Stimulated activated CD4-positive, alpha-beta T cell treated with anti-CD3 and anti-CD28 coated beads, TNF-alpha, amount 100 ng/mL, for 24 hours (primary cell): ENCODE measurements at places on chromosomes 12 and 14.

DNA sequence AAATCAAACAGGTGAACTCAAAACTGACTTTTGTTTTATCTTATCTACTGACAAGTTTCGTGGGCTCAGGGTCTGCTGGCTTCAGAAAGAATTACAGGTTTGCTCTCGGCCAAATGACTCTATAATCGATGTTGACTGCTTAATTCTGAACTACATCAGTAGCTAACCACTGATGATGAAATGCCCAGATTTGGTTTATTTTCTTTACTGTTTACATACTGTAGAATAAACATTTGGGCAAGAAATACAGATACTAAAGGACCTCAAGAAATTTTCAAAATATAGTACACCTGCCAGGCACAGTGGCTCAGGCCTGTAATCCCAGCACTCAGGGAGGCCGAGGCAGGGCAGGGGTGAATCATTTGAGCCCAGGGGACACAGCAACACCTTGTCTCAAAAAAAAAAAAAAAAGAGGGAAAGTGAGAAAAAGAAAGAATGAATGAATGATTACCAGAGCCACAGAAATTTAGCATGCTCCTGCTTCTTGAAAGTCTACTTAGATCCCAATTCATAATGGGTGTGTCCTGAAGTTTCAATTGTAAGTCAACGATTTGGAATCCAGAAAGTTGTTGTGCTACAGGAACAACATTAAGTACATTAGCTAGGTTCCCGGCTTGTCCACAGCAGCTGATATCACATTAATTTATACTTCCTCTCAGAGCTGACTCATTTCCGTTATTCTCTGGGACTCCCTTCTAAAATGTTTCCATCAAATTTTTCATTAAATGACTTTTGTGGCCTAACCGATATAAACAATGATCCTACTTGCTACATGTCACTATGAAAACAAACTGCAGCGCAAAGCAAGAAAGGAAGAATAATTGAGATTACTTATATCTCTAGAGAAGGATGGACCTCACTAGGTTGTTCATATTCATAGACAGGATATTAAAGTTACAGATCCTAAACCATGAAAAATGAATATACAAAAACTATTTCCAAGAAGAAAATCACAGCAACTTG lies 134.3 kb downstream of the MED13L start:
- DNase-seq: no peak

- DNase-seq: no peak
These were observed 24.0 kb upstream of the RND1 start for GRCh38 chr12:48889679-48890078.

- DNase-seq: no peak
These were observed 446.0 kb upstream of the DCN start for GRCh38 chr12:91628656-91629055.

DNA sequence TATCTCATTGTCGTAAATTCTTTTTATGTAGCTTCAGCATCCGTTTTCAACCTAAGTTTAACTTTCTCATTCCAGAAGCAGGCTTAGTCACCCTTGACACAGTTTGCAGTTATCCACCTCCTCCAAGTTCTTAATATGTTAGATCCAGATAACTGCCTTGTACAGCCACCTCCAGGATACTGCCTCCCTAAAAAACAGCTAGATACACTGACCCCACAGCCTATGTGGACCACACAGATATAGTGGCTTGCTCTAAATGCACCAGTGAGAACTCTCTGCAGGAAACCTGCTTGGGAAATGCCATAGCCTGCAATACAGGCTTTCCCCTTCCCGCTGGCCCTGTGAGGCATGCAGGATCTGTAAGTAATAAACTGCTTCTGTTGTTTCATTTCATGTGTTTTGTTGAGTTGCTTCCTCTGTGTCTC lies 11.1 kb upstream of the RTL1 start:
- no peak for DNase-seq

DNA sequence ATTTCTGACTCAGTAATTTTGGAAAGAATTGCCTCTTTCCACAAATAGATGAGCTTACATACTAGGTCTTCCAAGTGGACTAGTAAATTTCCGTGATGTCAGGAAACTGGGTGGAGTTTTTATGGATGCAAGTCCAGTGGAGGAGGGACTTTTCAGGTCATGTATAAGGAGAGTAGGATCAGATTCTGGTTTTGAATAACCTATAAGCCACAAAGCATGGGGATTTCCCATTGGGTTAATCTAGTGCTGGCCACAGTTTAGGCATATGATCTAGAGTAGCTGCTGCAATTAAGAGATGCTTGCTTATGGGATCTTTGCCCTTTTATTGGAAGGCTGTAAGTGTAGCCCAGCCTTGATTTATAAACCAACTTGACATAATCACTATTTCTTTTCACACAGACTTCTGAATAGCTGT lies 33.8 kb downstream of the STK38L start:
- no peak for DNase-seq

- DNase-seq: no peak
These were observed 100.0 kb upstream of the ARHGAP5 start for GRCh38 chr14:31977001-31977556.

- DNase-seq: no peak
These were observed 491.2 kb downstream of the PCNX1 start for GRCh38 chr14:71398450-71398849.

DNA sequence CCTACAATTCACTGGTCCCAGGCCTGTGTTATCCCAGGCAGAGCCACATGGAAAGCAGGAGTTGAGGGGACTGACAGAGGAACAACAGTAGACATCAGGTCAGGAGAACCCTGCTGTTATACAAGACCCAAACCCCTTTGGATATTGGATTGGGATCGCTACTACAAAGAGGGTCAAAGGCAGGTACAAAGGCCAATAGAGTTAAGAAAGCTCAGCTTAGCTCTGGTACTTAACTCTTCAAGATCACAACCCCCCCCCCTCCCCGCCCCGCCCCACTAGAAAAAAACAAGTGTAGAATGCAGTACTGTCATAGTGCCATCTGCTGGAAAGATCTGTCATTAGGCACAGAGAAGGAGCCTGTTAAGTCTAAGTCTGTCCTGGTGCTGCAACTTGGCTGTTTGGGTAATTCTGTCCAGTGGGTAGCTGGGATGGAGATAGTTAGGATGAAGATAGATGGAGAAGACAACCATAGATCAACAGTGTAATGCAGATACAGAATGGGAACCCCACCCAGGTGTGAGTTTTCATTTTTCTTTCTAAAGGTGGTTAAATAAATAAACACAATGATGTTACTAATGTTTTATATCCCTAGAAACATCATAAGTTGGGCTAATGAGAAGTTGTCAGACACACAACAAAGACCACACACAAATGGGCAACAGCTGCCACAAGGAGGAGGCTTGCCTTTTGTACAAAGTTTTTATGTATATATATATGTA lies 17.2 kb downstream of the REM2 start:
- DNase-seq: no peak

- no peak for DNase-seq
These were observed 88.9 kb downstream of the TXNDC16 start for GRCh38 chr14:52463375-52463774.

- no peak for DNase-seq
These were observed 114.0 kb downstream of the ETNK1 start for GRCh38 chr12:22738945-22739344.

- DNase-seq: no peak
These were observed 200.3 kb upstream of the DIO3 start for GRCh38 chr14:101361044-101361443.

- DNase-seq: no peak
These were observed 42.8 kb upstream of the RIN3 start for GRCh38 chr14:92470811-92471210.

- DNase-seq: no peak
These were observed 179.7 kb upstream of the PLXNC1 start for GRCh38 chr12:93968536-93969285.

DNA sequence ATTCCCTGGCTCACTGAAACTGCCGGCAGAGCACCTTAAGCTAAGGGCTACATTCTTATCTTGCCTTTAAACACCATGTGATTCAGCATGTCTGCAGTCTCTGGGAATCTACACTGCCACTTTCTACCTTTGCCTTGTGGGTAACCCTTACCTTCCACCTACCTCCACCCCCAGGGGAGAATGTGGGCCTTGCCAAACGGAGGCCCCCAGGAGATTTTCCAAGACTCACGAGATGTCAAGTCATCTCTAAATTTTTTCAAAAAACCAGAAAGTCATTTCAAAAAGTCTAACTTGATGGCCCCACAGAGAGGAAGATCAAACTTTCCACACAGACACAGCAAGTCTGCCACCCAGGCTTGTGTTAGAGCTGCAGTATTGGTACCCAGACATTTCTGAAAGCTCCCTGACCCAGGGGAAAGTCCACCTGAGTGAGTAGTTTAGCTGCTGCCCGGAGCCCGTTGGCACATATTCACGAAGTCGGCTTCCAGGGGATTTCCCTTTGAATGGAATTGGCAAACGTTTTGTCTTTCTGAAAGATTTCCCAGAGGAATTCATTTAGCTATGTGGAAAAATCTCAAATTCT lies 4.7 kb upstream of the PSMA6 start:
- peak; percentile 54 for DNase-seq

- DNase-seq: no peak
These were observed 354.8 kb downstream of the AEBP2 start for GRCh38 chr12:19794116-19794515.

GRCh38 chr12:115571027-115571426 lies 706.5 kb downstream of the MED13L start:
- no peak for DNase-seq

DNA sequence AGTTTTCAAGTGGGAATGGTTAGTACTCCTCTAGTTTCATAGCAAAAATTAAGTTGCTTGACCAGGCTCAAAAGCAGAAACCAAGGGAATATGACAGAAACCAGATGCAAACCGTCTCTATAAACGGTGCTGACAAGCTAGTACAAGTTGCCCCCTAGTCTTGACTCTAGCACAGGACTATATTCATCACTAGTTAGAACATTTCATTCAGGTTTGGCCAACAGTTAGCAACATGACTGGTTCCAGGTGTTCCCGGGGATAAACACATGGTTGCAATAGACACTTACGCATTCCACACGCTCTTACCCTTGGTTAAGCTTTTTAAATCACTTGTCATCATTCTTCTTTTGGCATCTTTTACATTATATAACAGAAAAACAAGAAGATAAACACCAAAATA lies 103.6 kb downstream of the SCFD1 start:
- no peak for DNase-seq

GRCh38 chr14:37566811-37567371 lies 28.2 kb downstream of the FOXA1 start:
- no peak for DNase-seq

GRCh38 chr12:95742586-95742985 lies 48.0 kb downstream of the NTN4 start:
- DNase-seq: no peak

DNA sequence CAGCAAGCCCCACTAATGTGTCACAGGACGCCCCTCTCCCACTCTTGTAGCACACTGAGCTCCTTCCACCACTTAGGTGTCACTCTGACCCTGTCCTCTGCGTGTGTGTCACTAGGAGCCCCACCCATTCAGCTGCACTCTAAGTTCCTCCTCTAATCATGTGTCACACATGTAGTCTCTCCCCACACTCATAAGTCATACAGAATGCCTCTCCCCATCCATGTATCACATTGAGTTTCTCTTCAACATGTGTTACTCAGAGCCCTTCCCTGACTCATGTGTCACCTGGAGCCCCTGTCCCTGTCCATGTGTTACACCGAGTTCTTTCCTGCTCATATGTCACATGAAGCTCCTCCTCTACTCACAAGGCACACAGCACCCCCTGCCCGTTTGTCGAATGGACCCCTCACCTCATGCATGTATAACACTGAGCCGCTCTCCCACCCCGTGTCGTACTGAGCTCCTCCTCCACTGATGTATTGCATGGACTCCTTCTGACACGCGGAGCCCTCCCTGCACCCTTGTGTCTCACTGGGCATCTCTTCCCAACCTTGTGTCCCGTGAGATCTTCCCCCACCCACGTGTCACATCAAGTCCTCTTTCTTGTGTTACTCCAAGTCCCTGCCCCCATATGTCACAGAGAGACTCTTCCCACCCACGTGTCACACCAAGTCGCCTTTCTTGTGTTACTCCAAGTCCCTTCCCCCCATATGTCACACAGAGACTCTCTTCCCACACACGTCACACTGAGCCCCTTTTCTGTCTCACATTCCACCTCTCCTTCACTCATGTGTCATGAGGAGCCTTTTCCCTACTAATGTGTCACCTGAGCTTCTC lies 31.0 kb downstream of the RTL1 start:
- no peak for DNase-seq

GRCh38 chr14:21042918-21043317 lies 756 bp downstream of the RNASE7 start:
- no peak for DNase-seq

GRCh38 chr12:114406316-114406983 lies 506 bp upstream of the TBX5 start:
- no peak for DNase-seq

- DNase-seq: no peak
These were observed 21.1 kb upstream of the ATF1 start for GRCh38 chr12:50742776-50743175.

- DNase-seq: no peak
These were observed 64.4 kb downstream of the FUT8 start for GRCh38 chr14:65476942-65477318.

- no peak for DNase-seq
These were observed 8.7 kb downstream of the NT5DC3 start for GRCh38 chr12:103832048-103832997.

GRCh38 chr14:38761033-38761432 lies 342.0 kb downstream of the SEC23A start:
- no peak for DNase-seq

DNA sequence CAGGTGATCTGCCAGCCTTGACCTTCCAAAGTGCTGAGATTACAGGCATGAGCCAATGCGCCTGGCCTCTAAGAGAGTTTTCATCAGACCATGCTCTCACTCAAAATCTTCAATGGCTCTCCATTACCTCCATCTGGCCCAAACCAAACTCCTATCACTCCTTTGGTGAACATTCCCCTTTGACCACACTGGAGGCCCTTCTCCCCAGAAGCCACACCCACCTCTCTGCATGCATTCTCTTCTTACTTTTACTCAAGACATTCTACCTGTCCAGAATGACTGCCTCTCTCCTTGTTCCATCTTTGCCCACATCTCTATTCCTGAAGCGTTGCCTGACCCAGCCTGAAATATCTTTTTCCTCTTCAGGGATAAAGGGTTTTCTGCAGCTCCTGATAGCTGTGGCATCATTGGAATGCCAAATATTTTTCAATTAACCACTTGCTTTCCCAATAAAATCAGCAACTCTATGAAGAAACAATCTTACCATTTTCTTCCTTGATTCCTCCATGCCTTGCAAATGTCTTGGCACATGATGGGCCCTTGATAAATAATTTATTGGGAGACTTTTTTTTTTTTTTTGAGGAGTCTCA lies 15.5 kb downstream of the PLEK2 start:
- no peak for DNase-seq

- no peak for DNase-seq
These were observed 14.0 kb downstream of the TAMALIN start for GRCh38 chr12:52020539-52021336.

GRCh38 chr12:53627919-53628318 lies 1.7 kb upstream of the ATF7 start:
- no peak for DNase-seq

DNA sequence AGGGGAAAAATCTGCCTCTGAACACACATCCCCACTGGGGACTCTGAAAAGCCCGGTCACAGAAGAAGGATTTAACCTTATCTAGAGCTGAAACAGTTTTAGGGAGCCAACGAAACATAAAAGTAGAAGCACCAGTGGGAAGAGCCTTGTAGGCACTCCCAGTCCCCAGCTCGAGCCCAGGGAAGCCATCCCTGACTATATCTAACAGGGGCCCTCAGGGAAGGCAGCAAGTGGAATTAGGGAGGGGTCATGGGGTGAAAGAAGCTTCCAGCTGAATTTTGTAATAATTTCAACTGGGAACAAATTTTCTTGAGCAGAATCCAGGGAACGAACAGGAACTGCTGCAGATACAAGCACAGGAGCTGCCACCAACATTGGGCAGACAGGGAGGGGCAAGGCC lies 127.8 kb downstream of the BMP4 start:
- no peak for DNase-seq

GRCh38 chr12:109466821-109467220 lies 10.3 kb downstream of the KCTD10 start:
- DNase-seq: no peak
